Stimulated activated CD4-positive, alpha-beta T cell treated with anti-CD3 and anti-CD28 coated beads, Interleukin-2, amount 100 ng/mL, for 48 hours (primary cell): ENCODE measurements at places on chromosomes 7 and 10.
A peak's percentile ranks its signal among the peaks of the same experiment; 100 is the strongest.

- DNase-seq: no peak
Observed at GRCh38 chr10:102262744-102263370, 17.5 kb downstream of the GBF1 start.

DNA sequence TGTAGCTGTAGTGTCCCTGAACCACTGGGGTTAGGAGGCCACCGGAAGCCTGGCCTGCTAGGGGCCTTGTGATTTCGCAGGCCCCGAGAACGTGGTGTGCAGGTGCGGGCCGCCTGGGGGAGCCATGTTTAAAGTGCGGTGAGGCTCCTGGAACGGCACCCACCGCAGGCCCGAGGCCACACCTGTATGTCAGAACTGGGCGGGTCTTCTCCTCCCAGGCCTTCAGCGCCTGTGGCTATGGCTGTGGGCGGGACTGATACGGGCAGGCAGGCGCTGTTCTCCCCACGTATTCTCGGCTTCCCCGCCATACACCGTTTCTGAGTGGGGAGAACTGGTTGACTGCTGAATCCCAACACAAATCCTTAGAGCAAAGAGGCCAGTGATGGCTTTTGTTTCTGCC is 74.8 kb downstream of the DNAJB6 start:
- DNase-seq: peak; percentile 36

DNA sequence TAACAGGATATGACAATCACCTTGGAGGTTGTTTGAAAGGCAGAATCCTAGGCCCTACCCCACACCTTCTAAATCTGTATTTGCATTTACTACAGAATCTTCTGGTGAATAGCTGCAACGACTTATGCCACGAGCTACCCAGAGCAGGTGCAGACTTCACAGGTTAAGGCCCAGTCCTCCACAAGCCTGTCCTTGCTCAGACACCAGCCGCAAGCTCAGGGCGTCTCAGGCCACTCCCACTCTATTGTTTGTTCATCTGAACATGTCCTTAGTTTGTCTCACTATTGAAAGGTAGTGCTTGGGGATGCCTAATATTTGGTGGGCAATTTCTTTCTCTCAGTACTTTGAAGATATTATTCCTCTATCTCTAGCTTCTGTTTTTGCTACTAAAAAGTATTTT is 18.9 kb upstream of the RBM33 start:
- DNase-seq: no peak

- DNase-seq: no peak
Observed at GRCh38 chr10:25467881-25468280, 293.1 kb downstream of the GPR158 start.

DNA sequence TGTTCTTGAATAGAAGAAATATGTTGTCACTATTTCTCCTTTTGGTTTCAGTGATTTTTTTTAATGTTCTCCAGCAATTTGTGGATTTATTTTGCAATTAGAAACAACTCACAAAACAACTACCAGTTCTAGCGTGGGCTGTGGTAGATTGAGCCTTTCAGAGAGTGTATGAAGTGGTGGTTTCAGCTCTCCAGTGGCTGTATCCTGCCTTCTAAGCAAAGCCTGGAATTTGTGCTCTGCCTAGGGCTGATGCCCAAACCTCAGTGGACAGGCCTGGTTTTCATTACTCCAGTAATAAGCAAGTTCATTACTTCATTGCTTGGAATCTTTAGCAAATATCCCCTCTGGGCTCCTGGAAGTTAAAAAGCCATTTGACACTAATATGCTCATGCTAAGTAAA is 35.9 kb downstream of the APBB1IP start:
- no peak for DNase-seq

GRCh38 chr10:104216631-104217030 is 15.5 kb downstream of the CFAP43 start:
- DNase-seq: no peak

- DNase-seq: no peak
Observed at GRCh38 chr10:33352175-33352574, 17.7 kb upstream of the NRP1 start.

GRCh38 chr7:51134013-51134441 is 182.6 kb downstream of the COBL start:
- no peak for DNase-seq

DNA sequence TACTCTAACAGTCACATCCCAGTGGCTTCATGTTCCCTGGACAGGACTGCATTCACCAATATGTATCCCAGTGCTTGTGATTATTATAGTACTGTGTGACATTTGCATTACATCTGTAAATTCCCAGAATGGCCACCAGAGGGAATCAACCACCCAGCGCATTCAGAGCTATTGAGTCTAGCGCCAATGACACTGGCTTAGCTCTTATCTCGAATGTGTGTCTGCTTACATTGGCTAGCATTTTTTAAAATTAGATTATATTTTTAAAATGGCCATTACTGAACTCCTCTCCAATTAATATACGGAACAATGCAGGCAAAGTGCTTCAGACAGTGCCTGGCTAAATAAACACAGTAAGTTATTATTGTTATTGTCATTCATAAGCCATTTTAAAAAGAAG is 36.3 kb downstream of the TRIL start:
- DNase-seq: peak; percentile 21

GRCh38 chr7:45420843-45421495 is 153.2 kb upstream of the ADCY1 start:
- DNase-seq: no peak

DNA sequence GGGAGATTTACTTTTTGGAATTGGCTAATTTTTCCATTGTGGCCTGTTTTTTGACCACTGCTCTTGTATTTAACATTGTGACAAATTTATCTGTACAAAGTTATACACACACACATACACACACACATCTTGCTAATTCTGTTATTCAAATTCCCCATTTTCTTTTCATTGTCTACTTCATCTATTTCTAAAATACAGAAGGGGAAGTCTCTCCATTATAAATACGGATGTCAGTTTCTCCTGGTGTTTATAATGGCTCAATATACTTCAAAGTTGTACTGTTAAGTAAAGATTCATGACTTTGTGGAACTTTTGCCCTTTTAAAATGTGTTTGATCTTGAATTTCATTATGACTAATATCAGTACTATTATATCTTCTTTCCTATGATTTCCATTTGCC is 81.0 kb downstream of the CNOT4 start:
- DNase-seq: no peak

DNA sequence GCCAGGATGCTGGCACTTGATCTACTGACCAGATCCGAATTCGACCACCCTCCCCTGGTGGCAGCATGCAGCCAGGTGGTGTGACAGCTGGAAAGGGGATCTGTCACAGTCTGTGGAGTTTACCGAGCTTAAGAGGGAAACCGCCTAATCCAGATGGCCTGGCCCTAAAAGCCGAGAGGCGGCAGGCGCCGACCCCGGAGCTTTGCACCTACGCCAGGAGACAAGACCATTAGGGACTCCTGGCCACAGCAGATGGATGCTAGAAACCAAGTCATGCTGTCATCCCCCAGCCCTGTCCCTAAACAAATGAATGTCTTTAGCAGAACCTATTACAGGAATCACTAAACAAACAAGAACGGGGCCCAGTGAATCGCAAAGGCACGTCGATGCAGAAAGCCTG is 27.7 kb downstream of the RCC1L start:
- no peak for DNase-seq

DNA sequence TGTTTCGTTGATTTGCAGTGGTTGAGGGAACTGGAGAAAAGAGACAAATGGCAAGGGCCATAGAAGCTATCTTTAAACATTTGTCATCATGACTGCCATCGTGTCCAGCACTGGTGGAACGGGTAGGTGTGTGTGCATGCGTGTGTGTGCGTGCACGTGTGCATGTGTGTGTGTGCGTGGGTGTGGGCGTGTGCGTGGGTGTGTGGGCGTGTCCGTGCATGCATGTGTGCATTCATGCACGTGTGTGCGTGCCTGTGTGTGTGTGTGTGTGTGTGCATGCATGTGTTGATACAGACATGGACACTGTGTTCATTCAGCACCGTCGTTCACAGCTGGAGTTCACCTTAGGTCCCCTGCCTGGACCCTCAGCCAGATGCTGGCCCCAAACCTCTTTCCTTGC is 38.1 kb upstream of the AP5Z1 start:
- DNase-seq: no peak

- DNase-seq: no peak
Observed at GRCh38 chr7:115635376-115635775, 395.2 kb downstream of the TFEC start.

GRCh38 chr10:98477861-98478260 is 31.1 kb upstream of the HPS1 start:
- no peak for DNase-seq

GRCh38 chr10:132850896-132851295 is 64.9 kb upstream of the NKX6-2 start:
- no peak for DNase-seq

DNA sequence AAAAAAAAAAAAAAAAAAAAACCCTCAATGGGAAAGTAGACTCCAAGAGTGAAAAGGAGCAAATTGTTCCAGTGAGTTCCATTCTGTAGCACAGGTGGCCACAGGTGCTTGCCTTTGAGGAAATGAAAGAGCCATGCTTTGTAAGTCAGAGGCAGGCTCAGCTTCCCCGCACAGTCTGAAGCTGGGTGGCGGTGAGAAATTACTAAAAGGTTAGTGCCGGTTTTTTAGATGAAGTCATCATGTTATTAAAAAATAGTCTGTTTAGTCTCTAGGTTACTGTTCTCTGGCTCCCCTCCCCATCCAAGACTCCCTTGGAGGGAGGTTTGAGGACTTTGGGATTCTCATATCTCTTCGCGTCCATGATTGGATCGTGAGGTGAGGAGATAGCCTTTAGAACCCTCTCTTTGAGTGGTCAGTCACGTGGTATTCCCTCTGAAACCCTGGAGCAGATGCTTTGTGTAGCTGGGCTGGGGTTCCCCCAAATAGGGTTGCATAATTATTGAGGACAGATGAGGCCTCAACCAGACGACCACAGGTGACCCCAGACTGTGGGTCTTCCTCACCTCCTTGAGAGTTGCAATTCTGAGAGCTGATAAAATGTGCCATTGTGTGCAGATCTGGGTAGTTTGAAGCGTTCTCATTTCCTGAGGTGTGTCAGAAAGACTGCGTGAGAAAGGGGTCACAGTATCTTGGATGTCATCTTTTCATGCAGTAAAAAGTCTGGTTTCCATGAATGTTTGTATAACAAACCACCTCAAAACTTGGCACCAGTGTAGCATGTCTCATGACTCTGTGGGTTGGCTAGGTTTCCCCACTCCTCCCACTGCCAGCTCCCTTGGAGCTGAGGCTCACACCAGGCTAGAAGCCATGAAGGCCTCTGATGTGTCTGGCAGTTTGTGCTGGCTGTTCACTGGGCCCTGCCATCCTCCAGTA is 27.1 kb downstream of the OGDH start:
- DNase-seq: peak; percentile 49

- no peak for DNase-seq
Observed at GRCh38 chr7:28812616-28813015, 145.5 kb downstream of the TRIL start.

DNA sequence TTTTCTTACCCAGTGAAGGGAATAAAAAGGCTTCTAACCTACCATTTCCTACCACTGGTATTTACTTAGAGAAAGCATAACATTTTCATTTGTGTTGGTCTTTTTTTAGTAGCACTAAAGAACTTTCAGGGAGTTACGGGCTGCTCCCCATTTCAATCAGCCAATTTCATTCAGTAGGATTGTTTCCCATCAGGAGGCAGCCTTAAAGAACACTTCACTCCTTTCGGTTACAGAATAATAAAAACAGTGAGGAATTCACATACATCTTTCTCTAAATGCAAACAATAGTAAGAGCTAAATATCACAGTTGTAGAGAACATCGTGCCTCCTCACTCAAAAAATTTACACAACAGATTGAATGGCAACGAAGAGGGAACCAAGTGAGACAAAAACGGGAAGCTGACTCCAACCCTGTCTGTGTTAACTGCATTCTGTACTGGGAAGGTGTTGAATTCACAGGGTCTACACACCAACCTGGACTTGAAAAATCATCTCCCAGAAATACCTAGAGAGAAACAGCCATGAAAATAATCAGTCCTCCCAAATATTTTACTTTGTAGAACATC is 55.5 kb upstream of the ABLIM1 start:
- no peak for DNase-seq

DNA sequence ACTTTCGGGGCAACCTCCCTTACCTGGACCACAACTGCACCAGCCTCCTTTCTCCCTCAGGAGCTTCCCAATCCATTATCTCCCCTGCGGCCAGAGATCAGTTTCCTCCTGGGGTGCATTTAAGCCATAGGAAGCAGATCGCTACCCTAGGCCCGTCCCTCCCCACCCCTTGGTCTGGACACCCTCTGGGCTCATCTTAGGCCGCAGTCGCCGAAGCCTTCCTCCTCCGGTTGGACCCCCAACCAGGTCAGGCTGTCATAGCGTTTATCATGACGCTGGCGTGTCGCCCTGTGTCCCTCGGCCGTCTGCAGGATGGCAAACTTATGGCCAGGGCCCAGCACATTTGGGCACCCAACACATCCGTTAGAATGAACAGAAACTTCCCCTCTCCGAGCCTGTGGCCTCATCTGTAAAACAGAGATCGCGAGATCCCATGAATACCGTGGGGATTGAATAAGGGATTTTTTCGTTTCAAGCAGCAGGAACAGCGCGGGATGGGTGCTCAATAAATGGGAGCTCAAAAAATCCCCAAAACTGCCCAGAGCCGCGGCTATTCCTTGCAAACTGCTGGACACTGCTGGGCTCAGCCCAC is 669 bp upstream of the AP5Z1 start:
- peak; percentile 8 for DNase-seq

GRCh38 chr7:50739744-50740435 is 42.8 kb downstream of the GRB10 start:
- DNase-seq: peak; percentile 19

DNA sequence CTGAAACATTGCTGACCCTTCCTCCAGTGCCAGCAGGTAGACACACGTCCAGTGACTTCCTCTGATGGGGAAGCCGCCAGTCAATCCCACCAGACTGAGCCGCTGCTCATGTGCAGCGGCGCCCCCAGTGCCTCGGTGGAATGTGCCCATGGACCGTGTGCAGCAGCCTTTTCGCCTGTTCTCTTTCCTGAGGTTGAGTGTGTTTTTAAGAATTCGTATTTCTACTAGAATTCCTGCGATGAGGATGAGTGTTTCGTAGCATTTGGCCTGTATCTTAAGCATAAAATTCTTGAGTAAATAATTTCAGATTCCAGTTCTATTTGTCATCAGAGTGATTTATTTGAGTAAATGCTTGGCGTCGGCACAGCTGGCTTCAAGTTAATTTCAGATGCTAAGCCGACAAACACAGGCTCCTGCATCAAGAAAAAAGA is 35.4 kb downstream of the BNIP3 start:
- DNase-seq: no peak

DNA sequence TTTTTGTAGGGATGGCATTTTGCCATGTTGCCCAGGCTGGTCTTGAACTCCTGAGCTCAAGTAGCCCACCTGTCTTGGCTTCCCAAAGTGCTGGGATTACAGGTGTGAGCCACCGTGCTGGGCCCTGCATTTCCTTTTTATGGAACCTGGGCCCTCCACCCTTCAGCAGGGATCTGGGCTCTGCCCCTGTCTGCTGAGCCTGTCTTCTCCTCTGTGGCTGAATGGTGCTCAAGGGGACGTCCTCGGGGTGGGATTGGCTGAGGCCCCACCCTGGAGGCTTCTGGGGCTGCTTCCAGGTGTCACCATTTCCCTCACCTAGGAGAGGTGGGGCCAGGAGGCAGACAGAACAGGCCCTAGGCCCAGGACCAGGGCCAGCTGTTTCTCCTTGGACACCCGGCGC is 18.4 kb downstream of the FAM241B start:
- no peak for DNase-seq

- DNase-seq: no peak
Observed at GRCh38 chr10:60312818-60313588, 76.7 kb downstream of the ANK3 start.
